Umbilical cord (tissue), 2 donors: ENCODE measurements at places on chromosomes 7 and 10. TPM values are rescaled to one million over a fixed set of nuclear protein-coding genes. Genes with fewer than 3 reads are reported as not detected.

DNA sequence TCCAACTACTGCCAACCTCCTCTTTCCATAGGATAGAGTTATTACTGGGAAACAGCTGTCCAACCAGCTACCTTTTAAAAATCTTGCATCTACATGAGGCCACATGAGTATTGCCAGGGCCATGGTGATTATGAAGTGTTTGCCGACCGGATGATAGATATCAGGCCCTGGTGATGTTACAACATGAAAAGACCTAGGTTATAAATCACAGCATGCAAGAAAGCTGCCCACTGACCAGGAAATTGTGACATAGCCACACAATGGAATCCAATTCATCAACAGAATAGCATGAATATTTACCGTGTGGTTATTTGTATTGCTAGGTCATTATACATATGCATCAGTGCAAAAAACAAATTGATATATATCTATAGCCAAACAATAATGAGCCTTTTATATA lies 517.0 kb downstream of the INHBA start:
- no peak for DNase-seq

GRCh38 chr10:80609331-80609730 lies 71.6 kb downstream of the SH2D4B start:
- DNase-seq = no peak

DNA sequence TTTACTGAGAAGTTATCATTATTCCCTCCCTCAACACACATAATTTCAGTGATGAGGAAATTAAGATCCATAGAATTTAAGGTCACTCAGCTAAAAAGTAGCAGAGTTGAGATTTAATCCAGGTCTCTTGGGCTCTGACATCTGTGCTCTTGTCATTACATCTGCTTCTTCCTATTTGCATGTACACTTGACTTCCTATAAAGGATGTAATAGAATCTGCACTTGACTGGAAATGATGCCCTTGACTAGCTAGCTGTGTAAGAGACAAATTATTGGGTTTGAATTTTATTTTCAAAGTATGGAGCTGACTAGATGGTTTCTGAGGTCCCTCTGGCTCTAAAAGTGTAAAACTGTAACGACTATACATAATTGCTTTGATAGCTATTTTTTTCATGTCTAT lies 59.5 kb downstream of the AGK start:
- no peak for DNase-seq

DNA sequence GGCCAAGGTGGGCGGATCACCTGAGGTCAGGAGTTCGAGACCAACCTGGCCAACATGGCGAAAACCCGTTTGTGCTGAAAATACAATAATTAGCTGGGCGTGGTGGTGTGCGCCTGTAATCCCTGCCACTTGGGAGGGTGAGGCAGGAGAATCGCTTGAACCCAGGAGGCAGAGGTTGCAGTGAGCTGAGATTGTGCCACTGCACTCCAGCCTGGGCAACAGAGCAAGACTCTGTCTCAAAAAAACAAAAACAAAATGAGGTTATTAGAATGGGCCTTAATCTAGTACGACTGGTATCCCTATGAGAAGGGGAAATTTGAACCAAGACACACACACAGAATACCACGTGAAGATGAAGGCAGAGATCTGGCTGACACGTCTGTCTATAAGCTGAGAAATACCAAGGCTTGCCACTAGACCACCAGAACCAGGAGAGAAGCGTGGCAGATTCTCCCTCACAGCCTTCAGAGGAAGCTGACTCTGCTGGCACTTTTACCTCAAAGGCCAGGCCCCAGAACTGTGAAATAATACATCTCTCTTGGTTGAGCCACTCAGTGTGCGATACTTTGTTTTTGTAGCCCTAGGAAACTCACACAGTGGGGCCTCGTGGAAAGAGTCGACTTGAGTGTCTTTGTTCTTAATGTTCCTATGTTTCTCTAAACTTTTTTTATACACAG lies 59.6 kb downstream of the TMEM209 start:
- no peak for DNase-seq

- no peak for DNase-seq
Observed at GRCh38 chr10:89182894-89183293, 24.2 kb downstream of the CH25H start.

DNA sequence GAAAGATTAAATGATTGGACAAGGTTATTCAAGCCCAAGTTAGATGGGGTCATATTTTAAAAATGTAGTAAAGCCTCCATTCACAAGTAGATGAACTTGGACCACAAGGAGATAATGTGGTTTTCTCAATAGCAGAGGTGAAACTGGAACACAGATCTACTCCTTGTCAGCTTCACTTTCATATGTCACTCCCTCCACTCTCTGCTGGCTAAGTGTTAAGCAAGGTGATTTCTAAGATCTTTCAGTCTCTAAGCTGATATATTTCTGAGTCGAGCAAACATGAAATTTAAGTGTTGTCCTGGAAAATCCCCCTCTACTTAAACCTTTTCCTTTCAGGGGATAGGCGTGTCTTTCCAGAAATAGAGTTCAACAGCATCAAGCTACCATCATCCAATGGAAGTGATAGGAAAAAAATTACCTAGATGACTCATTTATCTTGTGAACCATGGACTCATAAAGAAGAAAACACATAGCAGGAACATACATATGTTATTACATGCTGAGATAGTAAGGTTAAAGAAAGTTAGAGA lies 275.0 kb downstream of the PTEN start:
- DNase-seq = no peak

DNA sequence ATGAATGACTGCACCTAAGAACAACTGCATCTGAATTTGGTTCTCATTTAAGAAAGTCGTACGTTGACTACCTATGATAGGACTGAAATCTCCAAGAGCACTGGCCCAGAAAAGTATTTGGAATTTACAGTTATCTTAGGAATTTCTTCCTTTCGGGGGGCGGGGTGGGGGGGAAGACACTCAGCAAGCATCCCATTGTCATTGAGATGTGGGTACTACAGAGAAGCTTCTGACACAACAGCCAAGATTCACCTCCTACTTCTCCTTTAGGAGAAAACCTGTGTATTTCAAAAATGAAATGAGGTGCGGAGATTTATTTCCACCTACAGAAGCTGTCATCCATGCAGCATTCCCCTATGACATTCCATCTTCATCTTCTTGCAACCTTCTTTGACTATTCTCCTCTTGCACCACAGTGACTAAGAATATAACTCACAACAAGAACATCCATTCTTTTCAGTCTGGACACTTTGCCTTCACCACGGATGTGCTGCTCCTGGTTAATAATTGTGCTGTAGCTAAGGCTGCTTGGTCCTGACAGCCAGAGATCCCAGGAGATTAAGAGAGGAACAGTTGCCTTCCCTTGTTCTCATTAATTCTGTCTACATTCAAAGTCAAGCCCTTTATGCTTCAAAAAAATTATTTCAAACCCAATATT lies 98.4 kb upstream of the FRMD4A start:
- DNase-seq = no peak

- DNase-seq = peak; percentile 80
Observed at GRCh38 chr10:61452655-61453641, at the start of gene TMEM26. TSS of gene TMEM26 (minus strand) at chr10:61453381. CDS start at chr10:61453081, 300 bp downstream.

DNA sequence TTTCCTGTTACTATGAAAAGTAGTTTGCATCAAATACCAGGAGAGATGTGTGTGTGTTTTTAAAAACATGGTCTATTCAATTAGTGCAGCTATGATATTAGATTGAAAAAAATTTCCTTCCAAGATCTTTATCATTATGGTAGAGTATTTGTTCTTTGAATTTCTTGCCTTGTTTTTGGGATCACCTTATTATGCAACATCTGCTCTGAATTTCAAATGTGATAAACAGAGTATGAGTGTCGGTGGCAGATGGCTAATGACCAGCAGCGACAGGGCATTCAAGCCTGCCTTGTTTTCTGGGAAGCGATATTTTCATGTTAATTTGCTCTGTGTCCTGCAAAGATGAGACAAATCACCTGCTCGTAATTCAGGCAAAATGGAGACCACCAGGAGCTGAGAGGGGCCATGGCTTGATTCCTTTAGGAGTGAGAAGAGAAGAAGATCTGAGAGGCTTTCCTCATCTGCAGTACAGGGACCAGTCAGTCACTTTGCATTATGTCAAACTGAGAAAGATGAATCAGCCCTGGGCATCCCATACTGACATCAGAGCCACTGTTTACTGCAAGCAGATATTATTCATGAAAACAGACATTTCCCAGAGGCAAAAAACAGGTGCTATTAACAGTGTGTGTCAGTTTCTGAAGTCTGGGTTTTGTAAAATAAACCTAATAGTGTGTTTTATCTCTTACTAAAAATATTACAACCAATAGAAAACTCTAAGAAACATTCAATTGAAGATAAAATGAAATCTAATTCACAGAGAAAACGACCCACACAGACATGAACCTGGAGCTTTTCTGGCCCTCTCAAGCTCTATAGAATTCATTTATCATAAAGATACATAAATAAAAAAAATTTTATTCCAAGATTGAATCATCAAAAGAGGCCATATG lies 67.6 kb downstream of the CDK6 start:
- DNase-seq = peak; percentile 42

The GRIFIN gene
- total RNA-seq = not detected
